ENCODE measurements at places on chromosomes 12 and 14.

DNA sequence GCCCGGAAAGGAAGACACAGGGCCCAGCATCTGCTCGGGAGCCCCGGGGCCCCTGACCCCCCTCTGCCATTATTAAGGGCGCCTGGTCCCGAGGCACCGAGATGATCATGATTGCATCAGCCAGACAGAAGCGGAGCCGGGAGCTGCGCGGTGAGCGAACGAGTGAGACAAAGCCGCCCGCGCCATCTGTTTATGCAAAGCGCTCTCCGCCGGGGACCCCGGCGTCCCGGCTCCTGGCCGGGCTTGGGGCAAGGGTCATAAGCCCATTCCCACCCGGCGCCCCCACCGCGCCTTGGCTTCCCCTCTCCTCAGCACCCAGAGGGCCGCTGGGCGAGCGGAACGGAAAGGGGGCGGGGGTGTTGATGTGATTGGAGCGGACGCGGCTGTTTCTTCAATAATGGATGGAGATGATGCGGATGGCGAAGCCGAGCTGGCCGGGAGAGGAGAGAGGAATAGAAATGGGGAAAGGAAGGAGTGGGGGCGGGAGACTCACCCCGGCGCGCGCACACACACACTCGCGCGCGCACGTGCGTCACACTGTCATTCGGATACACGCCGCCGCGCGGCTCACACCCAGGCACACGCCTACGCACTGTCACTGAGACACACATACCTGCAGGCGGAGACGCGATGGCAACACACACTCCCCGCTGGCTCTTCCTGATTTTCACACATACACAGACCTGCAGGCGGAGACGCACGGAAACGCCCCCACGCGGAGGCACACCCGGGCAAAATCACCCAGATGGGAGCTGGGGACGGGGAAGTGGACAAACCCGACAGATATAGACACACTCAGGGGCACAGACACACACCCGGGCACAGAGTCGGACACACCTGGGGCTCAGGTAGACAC, 10.7 kb downstream of the STAC3 start:
- DNase-seq: no peak

DNA sequence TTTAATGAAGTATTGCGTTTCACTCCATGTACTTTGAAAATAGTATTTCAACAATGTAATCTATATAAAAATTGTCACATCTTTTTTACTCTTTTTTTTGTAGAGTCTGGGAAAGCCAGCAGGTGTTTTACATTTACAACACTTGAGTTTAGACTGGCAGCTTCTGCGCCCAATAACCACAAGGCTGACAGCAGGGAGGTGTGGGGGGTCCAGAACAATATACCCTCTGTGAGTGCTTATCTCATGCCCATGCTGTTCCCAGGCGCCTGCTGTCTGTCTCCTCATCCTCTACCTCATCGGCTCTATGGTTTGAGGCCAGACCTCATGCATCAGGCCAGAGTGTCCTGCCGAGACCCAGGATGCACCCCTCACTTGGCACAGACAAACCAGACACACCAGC, 24.9 kb downstream of the FBRSL1 start:
- no peak for DNase-seq

DNA sequence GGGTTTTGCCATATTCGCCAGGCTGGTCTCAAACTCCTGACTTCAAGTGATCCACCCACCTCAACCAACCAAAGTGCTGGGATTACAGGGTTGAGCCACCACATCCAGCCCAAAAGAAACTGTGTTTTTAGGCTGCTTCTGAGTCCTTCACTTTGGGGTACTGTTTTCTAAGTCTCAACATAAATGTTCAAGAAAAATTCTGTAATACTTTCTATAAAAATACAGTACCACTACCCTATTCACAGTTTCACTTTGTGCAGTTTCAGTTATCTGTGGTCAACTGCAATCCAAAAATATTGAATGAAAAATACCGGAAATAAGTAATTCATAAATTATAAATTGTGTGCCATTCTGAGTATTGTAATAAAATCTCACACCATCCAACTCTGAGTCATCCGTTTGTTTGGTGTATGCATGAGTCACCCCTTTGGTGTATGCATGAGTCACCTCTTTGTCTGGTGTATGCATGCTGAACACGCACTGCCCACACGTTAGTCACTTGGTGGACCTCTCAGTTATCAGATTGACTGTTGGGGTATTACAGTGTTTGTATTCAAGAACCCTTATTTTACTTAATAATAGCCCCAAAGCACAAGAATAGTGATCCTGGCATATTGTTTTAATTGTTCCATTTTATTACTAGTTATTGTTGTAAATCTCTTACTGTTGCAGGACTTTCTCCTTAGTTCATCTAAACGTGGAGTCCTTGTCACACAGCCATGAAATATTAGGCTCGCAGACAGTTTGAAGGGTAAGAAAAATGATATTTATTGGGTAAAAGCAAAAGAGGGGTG, 190.2 kb downstream of the FSCB start:
- no peak for DNase-seq

DNA sequence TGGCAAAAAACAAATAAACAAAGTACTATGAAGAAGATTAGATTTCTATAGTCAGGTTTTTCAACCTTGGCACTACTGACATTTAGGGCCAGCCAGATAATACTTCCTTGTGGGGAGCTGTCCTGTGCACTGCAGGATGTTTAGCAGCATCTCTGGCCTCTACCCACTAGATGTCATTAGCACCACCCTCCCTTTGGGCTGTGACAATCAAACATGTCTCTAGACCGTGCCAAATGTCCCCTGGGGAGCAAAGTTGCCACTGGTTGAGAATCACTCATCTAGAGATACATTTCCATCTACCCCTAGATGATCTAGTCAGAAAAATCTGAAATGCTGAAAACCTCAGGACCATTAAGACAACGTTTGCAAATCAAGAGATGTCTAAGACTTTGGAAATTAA, 29.9 kb downstream of the SRRM4 start:
- no peak for DNase-seq
